ENCODE measurements at places on chromosomes 13 and 19.

DNA sequence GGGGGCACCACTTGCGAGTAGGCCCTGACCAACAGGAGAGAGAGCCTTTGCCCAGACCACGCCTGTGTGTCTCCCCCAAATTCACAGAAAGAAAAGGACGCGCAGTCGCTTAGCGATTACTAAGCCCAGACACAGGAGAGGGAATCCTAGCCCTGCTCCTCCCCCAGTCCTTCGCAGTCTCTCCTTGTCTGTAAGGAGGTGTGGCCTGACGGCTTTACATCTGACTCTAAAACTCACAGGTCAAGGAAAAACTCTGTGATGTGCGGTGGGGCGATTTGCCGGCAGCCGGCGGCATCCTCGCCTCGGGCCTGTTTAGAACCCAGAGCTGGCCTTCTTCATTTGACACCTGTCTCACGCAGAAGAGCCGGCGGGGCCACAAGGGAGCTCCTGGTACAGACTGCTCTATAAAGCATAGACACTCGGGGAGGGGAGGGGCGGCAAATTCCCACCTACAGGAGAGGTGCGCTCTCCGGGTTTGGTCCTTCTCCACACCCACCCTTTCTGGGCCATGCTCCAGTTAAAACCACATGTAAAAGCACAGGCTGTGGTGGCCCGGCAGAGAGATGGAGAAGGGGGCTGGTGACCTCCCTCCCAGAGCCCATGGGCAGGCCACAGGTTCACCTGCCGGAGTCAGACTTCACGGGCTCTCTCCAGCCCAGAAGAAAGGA is 17.8 kb downstream of the GPR12 start:
- DNase-seq = no peak

DNA sequence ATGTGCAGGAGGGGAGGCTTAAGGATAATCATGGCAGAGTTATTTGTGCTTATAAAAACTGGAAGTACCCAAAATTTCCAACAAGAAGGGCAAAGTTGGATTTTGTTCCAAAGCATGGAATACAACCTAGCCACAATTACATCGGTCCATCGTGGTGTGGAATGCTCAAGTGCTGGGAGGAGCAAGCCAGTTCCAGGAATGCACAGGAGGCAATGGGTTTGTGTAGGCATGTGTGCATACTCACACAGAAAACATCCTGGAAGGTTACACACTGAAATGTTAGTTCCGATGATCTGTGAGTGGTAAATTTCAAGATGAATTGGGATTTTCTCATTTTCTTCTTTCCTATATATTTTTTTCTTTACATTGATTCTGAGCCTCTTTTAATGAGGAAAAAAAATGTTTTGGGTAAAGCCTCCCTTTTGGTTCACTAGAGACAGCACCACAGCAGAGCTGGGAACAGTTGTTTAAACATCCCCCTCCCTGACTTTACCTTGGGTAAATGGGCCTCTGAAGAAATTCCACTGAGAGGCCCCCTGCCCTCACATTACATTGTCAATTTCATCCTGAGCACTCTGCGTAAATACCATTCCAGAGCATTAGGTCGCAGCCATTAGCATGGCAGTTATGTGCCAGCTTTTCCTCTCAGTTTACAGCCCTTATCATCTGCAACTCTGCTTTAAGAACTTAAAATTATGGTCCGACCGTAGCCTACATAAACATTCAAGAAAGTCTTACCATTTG is 122.0 kb downstream of the UQCRFS1 start:
- no peak for DNase-seq

DNA sequence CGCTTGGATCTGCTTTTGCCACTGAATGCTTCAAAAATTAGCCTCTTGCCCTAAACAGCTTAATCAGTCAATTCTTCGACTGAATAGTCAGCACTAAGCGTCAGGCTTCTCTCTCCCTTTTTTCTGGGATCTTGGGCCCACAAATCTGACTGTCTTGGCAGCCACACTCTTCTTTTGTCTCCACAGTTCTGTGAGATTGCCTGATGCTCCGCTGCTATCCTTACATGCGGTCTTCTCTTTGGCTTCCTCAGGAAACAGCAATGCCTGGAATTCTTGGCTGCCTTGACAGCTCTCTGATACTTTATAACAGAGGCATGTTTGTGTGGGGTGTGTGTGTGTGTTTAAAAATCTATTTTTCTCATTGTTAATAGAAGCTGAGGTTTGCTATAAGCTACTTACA is 32.6 kb downstream of the ERCC5 start:
- DNase-seq = peak; percentile 93

GRCh38 chr13:26247011-26247410 is 6.9 kb upstream of the CDK8 start:
- DNase-seq = no peak

DNA sequence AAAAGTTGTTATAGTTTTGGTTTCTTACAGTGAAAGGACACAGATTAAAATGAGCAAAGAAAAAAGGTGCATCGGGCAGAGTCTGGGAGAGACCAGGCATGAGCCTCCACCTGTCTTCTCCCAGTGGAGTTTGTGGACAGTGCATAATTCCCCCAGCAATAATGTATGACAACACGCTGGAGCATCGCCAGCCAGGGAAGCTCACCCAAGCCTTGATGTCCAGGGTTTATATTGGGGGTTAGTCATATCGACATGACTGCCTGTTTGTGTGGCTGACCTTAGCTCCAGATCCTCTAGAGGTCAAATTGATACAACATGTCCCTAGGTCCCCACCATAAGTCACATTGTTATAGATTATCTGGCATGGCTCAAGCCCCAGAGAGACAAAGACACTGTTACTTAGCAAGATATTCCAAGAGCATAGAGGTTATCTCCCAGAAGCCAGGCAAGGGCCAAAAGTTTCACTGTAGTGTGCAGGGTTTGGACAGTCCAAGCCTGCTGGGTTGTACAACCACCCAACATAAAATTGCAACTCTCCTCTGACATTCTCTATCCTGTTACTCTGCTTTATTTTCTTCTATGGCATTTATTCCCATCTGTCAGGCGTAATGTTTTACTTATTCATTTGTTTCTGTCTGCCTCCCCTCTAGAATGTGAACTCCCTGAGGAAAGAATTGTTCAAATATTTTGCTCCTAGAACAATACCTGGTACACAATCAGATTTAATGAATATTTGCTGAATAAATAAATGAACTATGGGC is 5.6 kb upstream of the KLK13 start:
- DNase-seq = no peak

GRCh38 chr19:48705431-48705830 is 9.7 kb downstream of the FUT2 start:
- no peak for DNase-seq

DNA sequence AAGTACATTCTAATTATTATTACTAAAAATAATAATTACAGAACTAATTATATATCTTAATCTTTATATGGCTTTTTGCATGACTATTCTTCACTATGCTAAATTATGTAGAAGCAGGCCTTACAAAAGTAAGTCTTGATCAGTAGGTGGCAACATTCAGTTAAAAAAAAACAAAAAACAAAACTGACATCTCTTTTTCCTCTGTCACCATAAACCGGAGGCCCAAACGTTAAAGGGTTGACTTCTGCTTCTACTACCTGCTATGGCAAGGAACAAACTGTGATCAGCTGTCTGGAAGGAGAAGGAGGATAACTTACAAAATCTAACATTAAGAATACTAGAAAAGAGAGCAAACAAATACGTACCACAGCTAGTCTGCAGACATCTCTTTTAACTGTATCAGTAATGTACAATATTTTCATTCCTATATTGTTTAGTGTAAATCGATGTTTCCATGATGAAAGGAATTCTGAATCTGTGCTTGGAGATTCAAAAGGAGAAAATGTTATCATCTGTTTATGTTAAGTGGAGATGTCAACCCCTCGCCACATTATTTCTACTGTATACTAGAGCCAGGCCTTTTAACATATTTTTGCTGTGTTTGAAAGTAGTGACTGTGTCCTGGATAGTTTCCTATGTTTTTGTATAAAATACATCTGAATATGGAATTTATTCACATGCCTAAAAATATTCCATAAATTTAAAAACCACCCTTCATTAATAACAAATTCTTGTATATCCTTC is 1525.4 kb downstream of the SLITRK1 start:
- no peak for DNase-seq

DNA sequence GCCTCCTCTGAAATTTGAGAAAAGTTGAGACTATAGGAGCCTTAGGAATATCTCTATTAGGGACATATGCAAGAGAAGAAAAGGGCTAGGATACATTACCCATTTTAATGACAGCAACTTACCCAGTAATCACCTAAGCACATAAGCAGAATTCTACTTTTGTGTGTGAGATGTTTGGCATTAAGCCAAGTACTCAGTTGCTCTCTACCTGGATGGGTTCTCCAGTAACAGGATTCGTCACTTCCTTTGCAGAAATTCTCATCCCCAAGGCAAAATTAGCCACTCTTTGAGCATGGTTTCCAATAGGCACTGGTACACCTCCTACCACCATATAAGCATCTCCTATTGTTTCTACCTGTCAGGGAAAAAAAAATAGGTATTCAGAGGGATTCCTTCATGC is 95.1 kb downstream of the C13orf42 start:
- no peak for DNase-seq
